ENCODE measurements at places on chromosomes 16 and 17.

GRCh38 chr17:17034496-17035075 lies 7.7 kb upstream of the MPRIP start:
- no peak for DNase-seq

DNA sequence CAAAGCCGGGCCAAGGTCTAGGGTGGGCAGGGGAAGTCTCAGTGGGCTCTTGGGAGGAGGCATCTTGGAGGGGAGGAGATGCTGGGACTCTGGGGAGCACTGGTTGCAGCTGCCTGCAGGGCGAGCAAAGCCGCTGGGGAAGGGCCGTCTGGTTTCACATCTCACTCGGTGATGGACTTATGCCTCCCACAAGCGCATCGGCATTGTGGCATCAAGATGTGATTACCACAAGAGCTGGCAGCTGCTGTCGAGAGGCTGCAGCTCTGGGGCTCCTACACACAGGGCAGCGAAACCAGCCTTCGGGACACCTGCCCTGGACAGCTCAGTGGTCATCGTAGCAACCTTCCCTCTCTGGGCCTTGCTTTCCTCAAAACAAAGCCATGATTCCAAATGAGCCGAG lies 3.1 kb upstream of the KCNJ12 start:
- no peak for DNase-seq

DNA sequence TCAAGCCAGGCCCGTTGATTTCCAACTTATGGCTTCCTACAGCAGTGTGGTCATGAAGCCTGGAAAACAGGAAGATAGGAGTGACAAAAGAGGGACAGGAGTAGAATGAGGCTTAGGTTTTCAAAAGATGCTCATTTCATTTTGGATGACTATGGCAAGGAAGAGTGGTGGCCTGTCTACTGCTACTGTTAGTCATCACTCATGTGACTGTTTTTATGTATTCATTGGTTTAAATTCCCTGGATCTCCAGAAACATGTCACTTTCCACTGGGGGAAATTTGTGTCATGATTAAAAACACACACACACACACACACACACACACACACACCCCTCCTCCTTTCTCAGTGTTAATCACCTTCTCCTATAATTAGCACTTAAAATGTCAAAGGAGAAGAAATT lies 1.1 kb upstream of the CYLD start:
- no peak for DNase-seq

DNA sequence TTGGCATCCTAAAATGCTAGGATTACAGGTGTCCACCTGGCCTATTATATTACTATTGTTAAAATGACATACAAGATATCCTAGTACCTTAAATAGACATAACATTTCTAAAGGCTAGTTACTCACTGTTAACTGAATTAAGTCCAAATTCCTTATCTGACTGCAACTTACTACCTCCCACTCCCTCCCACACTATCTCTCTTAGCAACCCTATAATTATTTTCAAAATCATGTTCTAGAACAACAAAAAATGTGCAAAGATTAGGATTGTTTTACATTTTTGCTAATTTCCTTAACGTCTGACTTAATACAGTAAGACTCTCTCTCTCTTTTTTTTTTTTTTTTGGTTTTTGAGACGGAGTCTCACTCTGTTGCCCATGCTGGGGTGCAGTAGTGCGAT lies 2.2 kb upstream of the ATF7IP2 start:
- no peak for DNase-seq

- DNase-seq: no peak
Measured at GRCh38 chr17:2309338-2310154, 5.8 kb downstream of the SRR start.

DNA sequence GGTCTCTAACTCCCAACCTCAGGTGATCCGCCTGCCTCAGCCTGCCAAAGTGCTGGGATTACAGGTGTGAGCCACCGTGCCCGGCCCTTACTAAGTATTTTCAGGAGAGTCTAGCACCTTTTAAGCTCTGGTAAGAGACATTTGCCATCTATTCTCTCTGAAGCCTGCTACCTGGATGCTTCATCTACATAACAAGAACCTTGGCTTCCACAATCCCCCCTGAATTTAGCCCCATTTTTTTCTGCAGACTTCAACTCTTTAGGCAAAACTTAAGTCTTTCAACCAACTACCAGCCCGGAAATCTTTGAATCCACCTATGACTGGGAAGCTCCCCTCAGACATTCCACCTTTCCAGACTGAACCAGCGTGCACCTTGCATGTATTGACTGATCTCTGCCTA lies 14.0 kb upstream of the UBE2I start:
- no peak for DNase-seq

GRCh38 chr16:66406534-66407221 lies 20.4 kb upstream of the BEAN1 start:
- DNase-seq: peak; percentile 69

- no peak for DNase-seq
Measured at GRCh38 chr16:84508502-84508901, 4.0 kb upstream of the MEAK7 start.

GRCh38 chr16:630249-630814 lies 453 bp upstream of the WFIKKN1 start:
- no peak for DNase-seq

DNA sequence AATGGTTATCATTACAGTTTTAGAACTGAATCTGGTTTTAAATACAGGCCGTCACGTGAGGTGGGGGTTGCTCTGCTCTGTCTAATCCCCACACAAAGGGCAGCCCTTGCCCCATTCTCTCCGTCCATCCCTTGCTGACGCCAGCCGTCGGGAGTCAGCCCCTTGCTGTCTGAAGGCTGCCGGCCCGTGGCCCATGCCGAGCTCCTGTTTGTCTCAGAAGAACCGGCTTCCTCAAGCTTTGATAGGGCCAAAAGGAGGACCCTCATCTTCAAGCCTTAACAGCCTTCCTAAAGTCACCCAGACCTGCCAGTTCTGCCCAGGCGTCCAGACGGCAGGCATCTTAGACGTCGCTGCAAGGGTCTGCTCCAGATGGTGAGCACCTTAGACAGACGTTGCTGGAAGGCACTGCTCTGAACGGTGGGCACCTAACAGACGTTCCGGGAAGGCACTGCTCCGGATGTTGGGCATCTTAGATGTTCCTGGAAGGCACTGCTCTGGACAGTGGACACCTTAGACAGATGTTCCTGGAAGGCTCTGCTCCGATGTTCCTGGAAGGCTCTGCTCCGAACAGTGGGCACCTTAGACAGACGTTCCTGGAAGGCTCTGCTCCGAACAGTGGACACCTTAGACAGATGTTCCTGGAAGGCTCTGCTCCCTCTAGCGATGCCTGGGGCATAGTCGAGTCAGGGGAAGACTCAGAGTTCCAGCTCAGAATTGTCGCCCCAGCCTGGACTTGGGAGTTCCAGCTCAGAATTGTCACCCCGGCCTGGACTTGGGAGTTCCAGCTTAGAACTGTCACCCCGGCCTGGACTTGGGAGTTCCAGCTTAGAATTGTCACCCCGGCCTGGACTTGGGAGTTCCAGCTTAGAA lies 35.1 kb upstream of the CHMP6 start:
- no peak for DNase-seq

- no peak for DNase-seq
Measured at GRCh38 chr17:57881143-57881542, 31.3 kb upstream of the MRPS23 start.

- DNase-seq: peak; percentile 7
Measured at GRCh38 chr16:84029297-84030047, 13.1 kb downstream of the SLC38A8 start.

GRCh38 chr16:870856-871561 lies 70.5 kb upstream of the GNG13 start:
- DNase-seq: no peak

- DNase-seq: no peak
Measured at GRCh38 chr16:88606148-88606757, 32.1 kb upstream of the IL17C start.

All from bone marrow (tissue), 2 donors.